Islet precursor cell (in vitro differentiated cells): ENCODE measurements at places on chromosomes 2 and 18.
A peak's percentile ranks its signal among the peaks of the same experiment; 100 is the strongest.

GRCh38 chr2:217905395-217905794 lies 97.4 kb downstream of the TNS1 start:
- DNase-seq: no peak

DNA sequence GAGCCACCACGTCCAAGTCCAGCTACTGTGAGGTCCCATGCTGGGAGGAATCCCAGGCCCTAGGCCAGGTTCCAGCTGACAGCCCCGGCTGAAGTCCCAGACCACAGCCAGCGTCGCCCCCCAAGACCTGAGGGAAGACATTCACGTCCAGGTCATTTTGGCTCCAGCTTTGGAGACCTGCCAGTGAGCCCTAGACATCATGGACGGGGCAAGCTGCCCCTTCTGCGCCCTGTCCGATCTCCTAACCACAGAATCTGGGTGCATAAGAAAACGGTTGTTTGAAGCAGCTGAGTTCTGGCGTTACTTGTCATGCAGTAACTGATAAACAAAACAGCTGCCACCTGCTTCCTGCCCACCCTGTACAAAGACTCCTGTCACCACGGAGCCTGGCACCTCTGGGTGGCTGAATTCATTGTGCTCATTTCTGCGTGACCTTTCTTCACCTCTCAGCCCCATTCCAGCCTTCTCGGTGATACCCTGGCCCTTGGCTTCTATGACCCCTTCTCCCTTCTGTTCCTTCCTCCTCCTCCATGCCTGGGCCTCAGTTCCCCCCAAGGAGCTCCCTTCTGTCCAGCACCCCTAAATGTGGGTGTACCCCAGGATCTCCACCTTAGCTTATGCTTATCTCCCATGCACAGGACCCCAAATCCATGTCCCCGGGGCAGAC lies 72.6 kb upstream of the SMAD7 start:
- peak; percentile 46 for DNase-seq

GRCh38 chr2:216072473-216072872 lies 9.1 kb downstream of the PECR start:
- DNase-seq: no peak

GRCh38 chr2:124027182-124027581 lies 2.1 kb downstream of the CNTNAP5 start:
- DNase-seq: peak; percentile 57

- DNase-seq: no peak
These were observed 134.1 kb upstream of the GPC1 start for GRCh38 chr2:240301256-240301795.

DNA sequence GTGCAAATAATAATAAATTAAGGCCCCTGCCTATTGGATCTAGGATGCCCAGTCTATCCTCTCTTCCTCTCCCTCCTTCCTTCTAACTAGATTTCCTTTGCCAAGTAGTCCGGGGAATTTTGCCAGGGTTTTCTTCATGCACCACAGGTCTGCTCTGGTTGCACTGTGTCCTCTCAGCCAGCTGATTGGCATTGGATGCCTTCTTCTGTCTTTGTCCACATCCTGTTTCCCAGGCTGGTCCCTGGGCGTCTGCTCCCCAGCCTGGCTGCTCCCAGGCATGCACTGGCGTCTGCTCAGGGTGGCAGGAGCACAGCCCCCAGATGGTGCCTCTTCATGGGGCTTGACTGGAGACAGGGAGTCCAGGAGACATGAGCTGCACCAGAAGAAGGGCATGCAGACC lies 66.4 kb downstream of the GALR1 start:
- no peak for DNase-seq

GRCh38 chr2:230869914-230870543 lies 5.3 kb downstream of the ITM2C start:
- no peak for DNase-seq

DNA sequence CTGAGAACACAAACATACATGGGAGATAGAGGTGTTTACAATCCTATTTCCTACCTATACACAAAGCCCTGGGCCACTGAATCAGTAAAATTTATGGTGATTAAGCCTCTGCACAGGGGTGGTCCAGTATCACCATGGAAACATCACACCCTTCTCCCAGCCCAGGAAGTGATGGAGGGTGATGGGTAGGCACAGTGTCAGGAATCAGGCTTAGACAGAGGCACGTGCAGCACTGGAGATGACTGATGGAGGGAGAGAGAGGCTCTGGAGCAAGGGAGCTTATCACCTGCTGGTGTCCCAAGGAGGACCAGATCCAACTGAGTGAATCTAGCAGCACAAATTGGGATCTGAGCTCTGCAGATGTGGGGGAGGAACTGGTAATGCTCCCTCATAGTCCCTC lies 117.2 kb downstream of the RPIA start:
- DNase-seq: no peak

DNA sequence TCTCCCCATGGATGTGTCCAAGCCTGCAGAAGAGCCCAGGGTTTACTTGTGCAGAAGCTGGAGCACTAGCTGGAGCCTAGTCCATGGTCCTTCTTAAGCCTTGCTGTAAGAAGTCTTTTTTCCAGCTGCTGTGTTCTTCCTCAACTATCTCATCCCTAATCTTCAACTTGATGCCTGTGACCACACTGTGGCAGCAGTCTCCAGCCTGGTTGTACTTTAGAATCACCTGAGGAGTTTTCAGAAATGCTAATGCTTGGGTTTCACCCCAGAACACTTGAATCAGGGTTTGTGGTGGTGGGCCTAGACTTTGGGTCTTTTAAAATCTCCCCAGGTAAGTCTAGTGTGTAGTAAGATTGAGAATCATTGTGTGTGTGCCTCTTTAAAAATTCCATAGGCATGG lies 173.6 kb downstream of the ADCYAP1 start:
- DNase-seq: peak; percentile 48

DNA sequence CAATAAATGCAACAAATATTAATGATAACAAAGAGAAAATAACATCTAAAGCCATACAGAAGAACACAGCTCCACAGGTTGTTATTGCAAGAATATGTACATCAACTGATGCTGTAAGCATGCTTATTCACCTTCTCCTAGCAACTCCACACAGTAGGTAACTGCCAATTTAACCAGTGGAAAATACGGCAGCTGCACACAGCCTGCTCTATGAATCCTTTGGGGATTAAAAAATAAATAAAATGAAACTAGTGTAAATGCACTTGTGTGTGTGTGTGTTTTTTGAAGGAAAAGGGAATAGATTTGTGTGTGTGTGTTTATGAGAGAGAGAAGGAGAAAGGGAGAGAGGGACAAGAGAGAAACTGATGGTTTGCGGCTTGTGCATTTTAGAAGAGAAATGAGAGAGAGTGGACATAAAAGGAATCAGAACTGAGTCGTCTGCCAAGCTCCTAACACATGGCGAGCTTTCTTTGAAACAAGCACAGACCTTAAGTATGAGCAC lies 96.2 kb upstream of the PDE1A start:
- no peak for DNase-seq

- DNase-seq: peak; percentile 64
These were observed 27.9 kb upstream of the MBP start for GRCh38 chr18:77160515-77160914.

DNA sequence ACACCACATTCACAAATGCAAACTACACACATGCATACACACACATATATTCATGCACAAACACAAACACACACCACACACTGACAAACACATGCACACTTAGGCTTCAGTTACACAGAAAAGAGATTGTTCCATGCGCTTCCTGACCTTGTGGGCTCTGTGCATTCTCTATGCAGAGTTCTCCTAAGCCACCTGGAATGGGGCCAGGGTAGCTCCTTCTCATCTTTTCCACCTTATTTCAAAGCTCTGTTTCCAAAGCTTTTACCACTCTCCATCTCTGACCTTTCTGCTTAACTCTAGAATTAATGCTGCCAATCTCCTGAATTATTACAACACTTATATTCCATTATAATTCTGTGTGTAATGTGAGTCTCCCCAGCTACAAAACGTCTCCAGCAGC lies 522.3 kb upstream of the MYT1L start:
- DNase-seq: no peak

DNA sequence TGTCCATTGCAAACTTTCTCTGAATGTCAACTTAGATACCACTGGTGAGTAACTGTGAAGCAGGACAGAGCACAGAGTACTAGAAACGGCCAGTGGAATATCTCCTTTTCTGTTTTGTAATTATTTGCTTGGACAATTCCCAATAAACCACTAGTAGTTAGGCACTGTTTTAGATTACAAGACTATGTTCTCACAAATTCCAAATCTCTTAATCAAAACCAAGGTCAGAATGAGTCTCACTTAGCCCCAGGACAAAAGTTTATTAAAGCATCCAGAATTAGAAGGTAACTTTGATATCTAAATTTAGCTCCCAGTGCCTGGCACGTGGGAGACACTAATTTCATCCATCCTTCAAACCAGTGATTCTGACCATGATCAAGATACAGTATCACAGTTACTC lies 89.0 kb downstream of the ZNF521 start:
- no peak for DNase-seq

DNA sequence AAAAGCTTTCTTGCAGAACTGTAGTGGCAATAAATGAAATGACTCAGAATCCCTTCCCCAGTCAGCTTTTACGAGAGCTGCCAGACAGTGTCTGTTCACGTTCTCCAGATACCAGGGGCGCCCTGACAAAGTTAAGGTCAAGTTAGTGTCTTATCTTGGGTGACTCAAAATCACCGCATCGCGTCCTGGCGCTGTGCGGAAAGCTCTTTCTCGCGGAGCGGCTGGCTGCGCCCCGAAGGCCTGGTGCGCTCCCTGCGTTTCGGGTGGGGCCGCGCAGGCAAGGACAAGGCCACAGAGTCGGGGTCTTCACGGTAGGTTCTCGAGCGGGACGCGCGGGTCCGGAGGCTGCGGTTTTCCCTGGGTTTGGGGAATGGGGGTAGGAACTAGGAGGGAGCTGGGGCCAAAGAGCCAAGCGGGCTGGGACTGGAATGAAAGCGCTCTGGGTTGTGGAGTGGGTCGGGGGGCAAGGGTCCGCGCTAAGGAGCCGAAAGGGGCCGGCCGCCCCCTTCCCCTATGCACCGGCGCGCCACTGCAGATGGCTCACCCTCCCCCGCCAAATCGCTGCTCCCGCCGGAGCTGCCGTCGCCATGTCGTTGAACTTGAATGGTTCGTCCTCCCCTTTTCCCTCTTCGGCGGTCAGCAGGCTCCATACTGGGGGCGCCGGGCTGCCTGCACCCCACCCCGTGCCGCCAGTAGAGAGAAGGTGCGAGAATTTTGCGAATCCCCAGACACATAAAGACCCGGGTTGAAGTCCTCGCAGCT lies 2.6 kb upstream of the HOXD11 start:
- DNase-seq: peak; percentile 90

- no peak for DNase-seq
These were observed 67.3 kb downstream of the CAMKMT start for GRCh38 chr2:44429034-44429433.

GRCh38 chr18:61887838-61888237 lies 5.0 kb downstream of the RNF152 start:
- DNase-seq: no peak

DNA sequence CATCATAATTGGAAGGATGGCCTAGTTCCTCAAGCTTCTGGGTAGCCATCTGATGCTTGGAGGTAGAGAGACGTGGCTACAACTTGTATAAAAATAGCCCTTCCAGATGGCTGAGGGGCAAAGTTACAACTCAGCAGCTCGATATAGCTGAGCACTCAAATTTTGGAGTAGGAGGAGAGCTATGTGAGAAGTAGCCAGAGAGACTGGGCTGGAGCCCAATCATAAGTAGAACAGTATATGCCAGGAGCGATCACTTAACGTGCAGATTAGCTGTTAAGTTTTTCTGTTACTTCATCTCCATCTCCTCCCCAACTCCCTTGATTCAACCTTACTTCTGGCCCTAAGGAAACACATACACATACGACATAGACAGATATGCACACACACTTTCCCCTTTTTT lies 28.8 kb downstream of the CNRIP1 start:
- no peak for DNase-seq

DNA sequence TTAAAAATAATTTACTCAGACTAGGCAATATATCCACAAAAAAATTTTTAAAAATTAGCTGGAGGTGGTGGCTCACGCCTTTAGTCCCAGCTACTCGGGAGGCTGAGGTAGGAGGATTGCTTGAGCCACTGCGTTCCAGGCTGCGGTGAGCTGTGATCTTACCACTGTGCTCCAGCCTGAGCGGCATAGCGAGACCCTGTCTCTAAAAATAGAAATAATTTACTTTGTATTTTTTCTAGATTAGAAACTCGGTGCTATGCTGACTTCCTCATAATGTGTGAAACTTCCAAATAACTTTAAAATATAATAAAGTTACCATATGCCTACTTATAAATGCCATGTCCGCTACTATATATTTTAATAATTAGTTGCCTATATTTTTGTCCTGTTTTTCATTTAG lies 6.7 kb downstream of the PPIG start:
- no peak for DNase-seq

GRCh38 chr18:53947092-53947640 lies 277.3 kb downstream of the MBD2 start:
- no peak for DNase-seq

- DNase-seq: no peak
These were observed 214.6 kb downstream of the LDLRAD4 start for GRCh38 chr18:13433125-13433524.

GRCh38 chr2:160363055-160363454 lies 130.6 kb downstream of the RBMS1 start:
- DNase-seq: no peak

GRCh38 chr2:172473167-172473566 lies 45.8 kb downstream of the ITGA6 start:
- no peak for DNase-seq

DNA sequence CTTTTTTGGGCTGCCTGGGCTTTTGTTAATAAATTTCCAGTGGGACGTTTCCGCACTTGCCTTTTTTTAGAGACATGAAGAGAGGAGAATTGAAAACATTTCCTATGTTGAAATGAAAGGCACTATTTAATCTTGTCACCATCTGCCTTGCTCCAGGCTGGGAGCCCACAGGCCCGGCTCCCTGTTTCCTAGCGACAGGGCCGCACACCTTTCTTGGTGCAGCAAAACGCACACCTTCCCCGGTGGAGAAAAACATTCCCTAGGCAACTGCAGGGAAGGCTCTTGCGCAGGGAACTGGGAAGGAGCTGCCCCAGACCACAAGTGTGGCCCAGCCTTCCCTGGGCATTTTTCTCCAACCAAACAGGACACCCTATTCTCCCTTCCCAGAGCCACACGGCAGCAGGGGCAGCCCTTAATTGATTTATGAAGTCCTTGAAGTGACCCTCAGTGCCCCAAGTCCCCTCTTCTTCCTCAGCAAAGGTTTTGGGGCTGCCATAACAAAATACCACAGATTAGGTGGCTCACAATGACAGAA lies 132.9 kb upstream of the MSH6 start:
- DNase-seq: no peak

- peak; percentile 48 for DNase-seq
These were observed 5.7 kb upstream of the KLHL29 start for GRCh38 chr2:23379220-23379695.

DNA sequence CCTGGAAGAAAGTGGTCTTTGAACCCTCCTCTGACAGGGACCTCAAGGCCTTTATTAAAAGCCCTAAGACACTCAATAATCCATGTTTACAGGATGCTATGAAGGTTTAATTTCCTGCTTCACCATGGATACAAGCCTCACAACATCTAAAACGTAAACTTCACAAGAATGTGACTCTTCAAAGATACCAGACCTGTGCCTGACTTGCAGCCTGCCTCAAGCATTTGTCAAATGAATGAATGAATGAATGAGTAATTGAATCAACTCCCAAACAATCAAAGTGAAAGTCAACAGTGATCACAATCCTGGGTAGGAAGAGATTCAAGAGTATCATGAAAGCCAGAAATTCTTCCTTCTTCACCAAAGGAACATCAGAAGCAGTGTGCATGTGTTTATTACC lies 30.4 kb downstream of the KLF7 start:
- no peak for DNase-seq
